Aortic smooth muscle cell (primary cell): ENCODE measurements at places on chromosomes 7 and 10. TPM values are rescaled to one million over a fixed set of nuclear protein-coding genes. Genes with fewer than 3 reads are reported as not detected.

ATOH7 gene
- total RNA-seq = under 0.01 TPM in 1 of 2 replicates, not detected in the other

ZNF467 gene
- 0.26 and 2.5 TPM in 2 replicates for total RNA-seq

UPK3BL1 gene
- total RNA-seq = 11.9 and 15.9 TPM in 2 replicates

AP4M1 gene
- 24.2 and 24.6 TPM in 2 replicates for total RNA-seq

CFAP46 gene
- 0.19 and 0.79 TPM in 2 replicates for total RNA-seq

RRP12 gene
- total RNA-seq = 10.1 and 15.7 TPM in 2 replicates

AGBL3 gene
- 1.6 and 1.7 TPM in 2 replicates for total RNA-seq

CALCR gene
- not detected in 2 replicates for total RNA-seq

ZNF277 gene
- 25.8 and 33.0 TPM in 2 replicates for total RNA-seq

ABCB4 gene
- total RNA-seq = 1.3 and 3.9 TPM in 2 replicates

CDHR1 gene
- total RNA-seq = not detected in 2 replicates

LRRC17 gene
- 105 and 207 TPM in 2 replicates for total RNA-seq

SLC26A5 gene
- not detected in 2 replicates for total RNA-seq

LIPM gene
- 0.13 TPM in 1 of 2 replicates, not detected in the other for total RNA-seq

EVX1 gene
- total RNA-seq = not detected in 2 replicates

BLOC1S2 gene
- total RNA-seq = 34.2 and 41.4 TPM in 2 replicates

TEX36 gene
- not detected in 2 replicates for total RNA-seq

SMURF1 gene
- 20.9 and 21.6 TPM in 2 replicates for total RNA-seq

POT1 gene
- total RNA-seq = 29.0 and 34.9 TPM in 2 replicates

SLC25A28 gene
- total RNA-seq = 15.9 and 17.0 TPM in 2 replicates

ADAM8 gene
- total RNA-seq = 0.87 and 1.3 TPM in 2 replicates

CXCL12 gene
- 814 and 1,285 TPM in 2 replicates for total RNA-seq

SNCG gene
- 74.4 and 98.7 TPM in 2 replicates for total RNA-seq

AKR1C2 gene
- total RNA-seq = 30.5 and 71.3 TPM in 2 replicates

EEPD1 gene
- 3.2 and 6.9 TPM in 2 replicates for total RNA-seq

OR9A2 gene
- total RNA-seq = not detected in 2 replicates

TMEM140 gene
- total RNA-seq = 18.8 and 25.4 TPM in 2 replicates

STRIP2 gene
- 2.9 and 3.0 TPM in 2 replicates for total RNA-seq

KIAA1217 gene
- 1.6 and 5.2 TPM in 2 replicates for total RNA-seq

MYOZ1 gene
- 0.06 TPM in 1 of 2 replicates, not detected in the other for total RNA-seq

SLC18A3 gene
- total RNA-seq = not detected in 2 replicates

GNGT1 gene
- total RNA-seq = not detected in 2 replicates

ANKRD1 gene
- total RNA-seq = 2.2 TPM in 2 replicates

STK31 gene
- total RNA-seq = not detected in 2 replicates

SYNPO2L gene
- total RNA-seq = under 0.01 TPM in 1 of 2 replicates, not detected in the other

HECW1 gene
- under 0.01 and 0.40 TPM in 2 replicates for total RNA-seq

NUTM2B gene
- total RNA-seq = 0.13 and 0.31 TPM in 2 replicates

LIPK gene
- not detected in 2 replicates for total RNA-seq

PTPRZ1 gene
- 0.12 TPM in 1 of 2 replicates, not detected in the other for total RNA-seq

TCERG1L gene
- not detected in 2 replicates for total RNA-seq

SUV39H2 gene
- 7.8 and 10.4 TPM in 2 replicates for total RNA-seq

ASAH2 gene
- 0.25 and 0.26 TPM in 2 replicates for total RNA-seq

STMP1 gene
- total RNA-seq = 15.7 and 21.9 TPM in 2 replicates

PTF1A gene
- total RNA-seq = not detected in 2 replicates

OR6B1 gene
- not detected in 2 replicates for total RNA-seq

C7orf57 gene
- under 0.01 TPM in 1 of 2 replicates, not detected in the other for total RNA-seq

PLAC9 gene
- total RNA-seq = 69.5 and 73.6 TPM in 2 replicates

CTBP2 gene
- total RNA-seq = 51.7 and 64.5 TPM in 2 replicates
